Brain (organoid and tissue), 16 donors: ENCODE measurements at places on chromosomes 5 and 9. TPM values are rescaled to one million over a fixed set of nuclear protein-coding genes. Genes with fewer than 3 reads are reported as not detected.

SPATA31D4 gene
- polyA plus RNA-seq: not detected

FNIP1 gene
- 2.6 TPM for polyA plus RNA-seq

PGGT1B gene
- polyA plus RNA-seq: 4.7 TPM

TMOD1 gene
- polyA plus RNA-seq: 29.7 TPM

EDIL3 gene
- 53.8 TPM for polyA plus RNA-seq

CAVIN4 gene
- polyA plus RNA-seq: 3.9 TPM

NTRK2 gene
- polyA plus RNA-seq: 58.8 TPM

GPR150 gene
- 1.4 TPM for polyA plus RNA-seq
